ENCODE measurements at places on chromosomes 5 and 9. TPM values are rescaled to one million over a fixed set of nuclear protein-coding genes. Genes with fewer than 3 reads are reported as not detected.
A peak's percentile ranks its signal among the peaks of the same experiment; 100 is the strongest.

ERCC8 gene
- total RNA-seq: 5.9 TPM

QSOX2 gene
- total RNA-seq: 6.1 TPM

ACSL6 gene
- 0.49 TPM for total RNA-seq

PCDHA12 gene
- 0.25 TPM for total RNA-seq

NUTM2F gene
- not detected for total RNA-seq

SLC4A9 gene
- 0.25 TPM for total RNA-seq

TAL2 gene
- total RNA-seq: not detected

DNA sequence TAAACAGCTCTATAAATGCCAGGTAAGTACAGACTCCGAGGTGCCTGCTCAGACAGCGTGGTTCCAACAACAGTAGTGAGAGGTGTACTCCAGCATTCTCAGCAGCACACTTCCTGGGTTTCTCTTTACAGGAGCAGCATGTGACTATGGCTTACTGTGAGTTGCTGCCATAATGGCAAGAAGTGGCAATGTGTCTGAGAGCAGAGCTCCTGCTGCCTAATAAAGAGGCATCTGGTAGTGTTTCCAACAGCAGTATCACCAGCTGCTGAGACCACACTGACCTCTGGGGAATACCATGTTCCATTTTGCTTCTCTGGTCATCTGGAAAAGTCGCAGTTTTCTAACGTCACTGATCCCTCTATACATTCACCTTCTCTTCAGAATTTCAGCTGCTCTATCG, 398.2 kb downstream of the SLCO4C1 start:
- DNase-seq: no peak

- no peak for DNase-seq
Observed at GRCh38 chr9:107491081-107492053, 1.8 kb upstream of the KLF4 start.

DNA sequence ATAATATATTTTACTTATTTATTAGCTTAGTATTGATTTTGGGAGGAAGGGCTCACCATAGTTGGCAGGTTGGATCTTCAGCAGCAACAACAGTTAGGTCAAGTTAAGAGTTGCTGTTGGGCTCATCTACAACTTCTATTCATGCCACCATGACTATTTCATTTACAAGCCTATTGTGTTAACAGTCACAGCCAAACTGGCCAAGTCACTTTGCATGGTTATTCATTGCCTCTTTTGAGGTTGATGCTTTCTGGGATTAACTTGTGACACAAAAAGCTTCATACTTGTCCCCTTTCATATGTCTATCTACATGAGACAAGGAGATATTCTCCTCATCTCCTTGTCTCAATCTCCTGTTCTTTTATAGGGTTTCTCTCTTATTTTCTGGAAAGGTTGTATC, 98.3 kb downstream of the WDR70 start:
- DNase-seq: no peak

DNA sequence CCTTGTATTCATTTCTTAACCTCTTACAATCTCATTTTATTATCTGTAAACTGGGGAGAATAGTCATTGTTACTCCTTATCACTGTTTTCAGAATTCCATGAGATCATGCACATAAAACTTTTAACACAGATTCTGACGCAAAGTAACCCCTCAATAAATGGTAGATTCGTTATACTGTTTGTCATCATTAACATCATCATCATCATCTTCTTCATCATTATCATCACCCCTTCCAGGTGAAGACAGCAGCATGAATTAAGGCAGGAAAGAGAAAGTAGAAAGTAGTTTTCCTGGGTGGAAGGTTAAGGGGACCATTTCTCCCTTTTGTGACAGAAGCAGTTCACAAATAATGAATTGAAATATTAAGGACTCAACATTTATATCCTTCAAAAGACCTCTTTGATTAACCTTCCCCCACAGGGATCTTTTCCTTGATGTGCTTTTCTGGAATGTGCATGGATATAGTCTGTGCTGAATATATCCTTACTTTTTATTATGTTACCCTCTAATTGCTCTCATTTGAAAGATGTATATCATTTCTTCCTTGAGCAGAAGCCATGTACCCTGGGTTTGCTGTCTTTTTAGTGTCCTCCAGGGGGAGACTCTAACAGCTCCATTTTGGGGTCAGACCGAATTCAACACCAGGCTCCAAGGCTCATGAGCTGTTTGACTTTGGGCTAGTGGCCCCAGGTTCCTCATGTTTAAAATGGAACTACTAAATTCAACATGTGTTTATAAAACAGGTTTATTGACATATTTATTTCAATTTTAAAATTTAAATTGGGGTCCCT, 1029.9 kb upstream of the WWC1 start:
- no peak for DNase-seq

- no peak for DNase-seq
Observed at GRCh38 chr9:37119360-37119759, 1.0 kb upstream of the ZCCHC7 start.

GRCh38 chr5:68385936-68386335, 170.4 kb downstream of the PIK3R1 start:
- no peak for DNase-seq

DNA sequence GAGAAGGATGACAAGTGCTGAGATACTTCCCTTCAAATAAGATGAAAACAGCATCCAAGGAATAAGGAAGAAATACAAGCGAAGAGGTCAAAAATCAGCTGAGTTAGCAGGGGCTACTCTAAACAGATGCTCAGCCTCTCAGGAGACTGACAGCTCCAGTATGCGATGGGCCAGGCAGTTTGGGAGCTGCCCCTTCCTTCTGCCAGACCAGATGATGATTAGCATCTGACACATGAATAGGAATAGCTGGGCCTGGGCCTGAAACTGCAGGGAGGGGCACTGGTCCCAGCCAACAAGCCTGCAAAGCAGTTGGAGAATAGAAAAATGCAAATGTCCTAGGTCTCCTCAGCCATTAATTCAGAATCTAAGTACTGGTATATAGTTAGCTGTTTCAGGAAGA, 13.1 kb upstream of the MAP3K1 start:
- no peak for DNase-seq

DNA sequence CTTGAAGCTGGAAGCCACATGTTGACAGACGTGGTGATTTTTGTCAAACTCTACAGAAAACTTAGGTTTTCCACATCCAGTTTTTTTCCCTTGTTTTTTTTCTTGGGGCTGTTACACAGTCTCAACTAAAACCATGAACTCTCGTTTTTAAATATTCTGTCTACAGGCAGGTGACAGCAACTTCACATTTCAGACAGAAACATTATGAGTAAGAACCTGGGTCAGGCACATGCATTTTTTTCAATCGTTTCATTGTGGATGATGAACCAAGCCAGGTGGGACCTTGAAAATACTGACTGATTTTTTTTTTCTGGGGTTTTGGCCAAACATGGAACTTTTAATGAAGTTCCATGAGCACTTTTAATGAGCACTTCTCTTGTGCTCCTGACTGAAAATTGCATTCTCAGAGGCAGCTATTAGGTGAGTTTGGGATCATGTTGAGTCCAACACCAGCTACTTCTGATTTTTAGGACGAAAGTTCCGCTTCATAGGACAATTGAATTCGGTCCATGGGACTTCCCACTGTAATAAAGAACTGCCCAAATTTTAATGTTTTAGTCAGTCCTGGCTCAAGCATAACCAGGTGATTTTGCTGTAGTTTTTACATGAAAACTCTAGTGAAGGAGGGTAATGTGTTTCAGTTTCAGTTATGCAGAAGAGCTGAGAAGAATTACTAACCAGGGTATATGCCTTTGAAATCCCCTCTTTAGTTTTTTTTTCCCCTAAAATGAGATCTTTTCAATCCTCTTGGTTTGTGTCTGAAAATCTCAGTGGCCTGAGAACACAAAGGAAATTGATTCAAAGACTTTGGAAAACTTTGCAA, 93.2 kb upstream of the ADAMTS16 start:
- DNase-seq: no peak

GRCh38 chr5:52811067-52811749, 23.5 kb downstream of the ITGA1 start:
- no peak for DNase-seq

GRCh38 chr9:35702696-35703095, 13.0 kb upstream of the TPM2 start:
- DNase-seq: no peak

- DNase-seq: peak; percentile 64
Observed at GRCh38 chr5:79842991-79843390, 148.1 kb downstream of the MTX3 start.

- DNase-seq: peak; percentile 96
Observed at GRCh38 chr5:181188700-181189362, 16.2 kb downstream of the TRIM7 start.

Measured in vagina (tissue), 2 donors.